ENCODE measurements at places on chromosomes 7 and 10.

DNA sequence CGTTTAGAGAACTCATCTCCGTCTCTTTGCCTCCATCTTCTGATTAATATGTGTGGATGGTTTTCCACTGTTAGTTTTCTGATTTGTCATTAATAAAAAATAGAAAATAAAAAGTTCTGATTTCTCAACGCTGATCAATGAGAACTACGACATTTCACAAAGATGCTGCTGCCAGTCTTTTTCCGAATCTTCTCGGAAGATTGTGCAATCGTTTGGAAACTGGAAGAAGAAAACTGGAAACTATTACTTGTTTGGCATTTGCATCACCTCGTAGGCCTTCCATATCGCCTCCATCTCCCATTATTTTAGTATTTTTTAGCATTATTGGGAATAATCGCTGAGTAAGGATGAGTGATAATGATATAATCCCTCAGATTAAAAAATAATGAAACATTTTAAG is 123.2 kb upstream of the KLF6 start:
- DNase-seq = no peak

DNA sequence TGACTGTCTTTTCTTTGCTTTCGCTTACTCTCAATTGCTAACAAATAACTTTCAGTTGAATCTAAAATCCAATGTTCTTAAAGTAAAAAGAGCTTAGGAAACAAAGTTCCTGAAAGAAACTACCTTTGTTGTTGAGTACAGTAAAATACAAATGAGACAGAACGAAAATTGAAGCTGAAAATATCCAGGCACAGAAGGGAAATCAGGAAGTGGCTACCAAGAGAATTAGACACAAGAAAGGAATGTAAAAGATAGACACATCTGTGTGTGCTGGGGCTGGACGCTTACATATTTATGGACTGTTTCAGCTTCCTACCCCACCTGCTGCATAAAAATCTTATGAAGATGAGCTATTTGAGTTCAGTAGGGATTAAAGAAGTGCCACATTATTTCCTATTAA is 161.7 kb upstream of the PLXDC2 start:
- no peak for DNase-seq

- DNase-seq = no peak
Measured at GRCh38 chr7:22361320-22361719, 4.4 kb upstream of the RAPGEF5 start.

GRCh38 chr10:58993480-58994221 is 182.8 kb upstream of the PHYHIPL start:
- no peak for DNase-seq

DNA sequence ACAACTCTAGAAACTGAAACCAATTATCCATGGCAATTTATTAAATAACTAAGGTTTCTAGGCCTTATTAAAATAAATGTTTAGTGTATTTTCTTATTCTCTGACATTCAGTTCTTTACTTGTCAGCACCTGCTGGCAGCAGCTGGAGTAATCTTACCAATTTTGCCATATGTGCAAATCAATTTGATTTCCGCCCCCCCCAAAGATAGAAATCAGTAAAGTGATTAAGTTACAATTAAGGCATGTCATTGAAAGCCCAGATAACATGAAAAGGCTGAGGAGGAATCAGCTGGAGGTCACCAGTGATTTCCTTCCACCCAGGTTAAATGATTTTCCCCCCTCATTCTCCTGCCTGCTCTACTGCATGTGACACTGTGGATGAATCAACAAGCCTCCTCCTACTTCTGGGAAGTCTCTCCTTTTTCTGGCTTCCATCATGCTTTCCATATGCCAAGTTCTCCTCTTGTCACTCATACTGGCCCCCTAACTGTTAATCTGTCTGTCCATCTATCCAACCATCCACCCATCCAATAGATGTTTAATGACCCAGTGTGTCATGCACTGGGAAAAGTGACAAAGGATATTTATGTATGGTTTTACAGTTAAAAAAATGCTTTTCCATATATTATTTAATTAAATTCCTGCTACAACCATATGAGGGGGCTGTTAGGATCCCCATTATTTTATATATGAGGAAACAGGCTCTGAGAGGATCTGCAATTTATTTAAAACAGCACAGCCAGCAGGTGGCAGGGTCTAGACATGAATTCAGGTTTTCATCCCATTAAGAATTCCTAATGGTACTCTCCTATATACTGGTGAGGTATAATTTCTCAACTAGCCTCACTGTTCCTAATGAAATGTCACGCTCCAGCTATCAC is 116.5 kb downstream of the ATXN7L1 start:
- no peak for DNase-seq

GRCh38 chr10:120184547-120185337 is 272.3 kb upstream of the PLPP4 start:
- DNase-seq = no peak

DNA sequence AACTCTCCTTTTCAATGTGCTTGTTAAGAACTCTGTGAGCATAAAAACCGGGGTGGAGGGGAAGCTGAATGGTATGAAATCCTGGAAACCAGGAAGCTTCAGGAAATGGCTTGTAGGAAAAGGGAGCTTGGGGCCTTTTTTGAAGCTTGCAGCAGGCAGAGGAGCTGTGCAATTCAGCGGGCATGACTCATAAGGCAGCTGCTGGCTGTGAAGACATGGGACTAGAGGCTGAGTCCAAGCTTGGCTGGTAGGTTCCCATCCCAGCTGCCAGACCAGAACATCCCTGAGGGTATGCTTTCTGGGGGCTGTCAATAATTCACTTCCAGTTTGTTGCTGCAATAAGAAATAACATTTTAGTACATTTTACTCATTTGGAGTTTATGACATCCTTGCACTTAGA is 36.8 kb upstream of the CDC14C start:
- peak; percentile 71 for DNase-seq

DNA sequence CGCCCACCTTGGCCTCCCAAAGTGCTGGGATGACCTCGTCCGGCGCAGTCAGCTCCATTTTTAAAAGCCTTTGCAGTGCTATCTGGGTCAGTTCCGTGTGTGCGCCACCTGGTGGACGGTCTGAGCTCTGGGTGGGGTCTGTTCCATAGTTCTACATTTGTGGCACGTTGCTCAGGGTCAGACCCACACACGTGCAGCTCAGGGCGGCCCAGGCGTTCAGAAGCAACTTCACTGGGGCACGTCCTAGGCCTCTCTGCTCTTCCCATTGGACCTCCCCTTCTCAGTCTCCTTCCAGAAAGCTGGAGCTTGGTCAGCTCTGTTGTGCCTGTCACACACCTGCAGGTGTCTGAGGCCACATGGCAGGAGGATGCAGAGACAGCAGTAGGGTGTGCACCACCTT is 137.9 kb downstream of the DNAJB6 start:
- no peak for DNase-seq

DNA sequence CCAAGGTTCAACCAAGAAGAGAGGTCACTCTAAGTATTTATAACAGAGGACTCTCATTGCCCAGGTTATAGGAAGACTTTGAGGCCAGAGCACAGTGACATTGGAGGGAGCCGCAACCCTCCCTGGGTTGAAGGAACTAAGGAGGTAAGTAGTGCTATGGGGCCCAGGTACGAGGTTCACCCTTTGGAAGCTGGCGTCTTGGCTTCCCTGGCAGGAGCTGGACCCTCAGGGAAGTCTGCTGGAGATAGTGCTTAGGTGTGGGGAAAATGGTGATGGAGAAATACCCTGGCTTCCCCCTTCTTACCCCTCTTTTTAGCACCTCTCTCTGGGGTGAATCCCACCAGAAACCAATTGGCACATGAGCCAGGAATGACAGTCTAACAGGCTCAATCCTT is 317.9 kb upstream of the ZNF32 start:
- DNase-seq = peak; percentile 6

- DNase-seq = peak; percentile 54
Measured at GRCh38 chr7:84548366-84549365, 354.1 kb upstream of the SEMA3A start.

GRCh38 chr10:12777840-12778585 is 223.5 kb downstream of the CCDC3 start:
- no peak for DNase-seq

GRCh38 chr7:129095258-129095657 is 40.3 kb upstream of the TNPO3 start:
- DNase-seq = peak; percentile 15
